Effector CD8-positive, alpha-beta T cell (primary cell): ENCODE measurements at places on chromosomes 5 and 9.
A peak's percentile ranks its signal among the peaks of the same experiment; 100 is the strongest.

GRCh38 chr5:141040771-141041426 lies 10.3 kb upstream of the PCDHB1 start:
- DNase-seq, result peak; percentile 2

- no peak for DNase-seq
Observed at GRCh38 chr5:16957304-16958196, 21.5 kb upstream of the MYO10 start.

- peak; percentile 21 for DNase-seq
Observed at GRCh38 chr5:40834391-40834848, 602 bp downstream of the RPL37 start.

DNA sequence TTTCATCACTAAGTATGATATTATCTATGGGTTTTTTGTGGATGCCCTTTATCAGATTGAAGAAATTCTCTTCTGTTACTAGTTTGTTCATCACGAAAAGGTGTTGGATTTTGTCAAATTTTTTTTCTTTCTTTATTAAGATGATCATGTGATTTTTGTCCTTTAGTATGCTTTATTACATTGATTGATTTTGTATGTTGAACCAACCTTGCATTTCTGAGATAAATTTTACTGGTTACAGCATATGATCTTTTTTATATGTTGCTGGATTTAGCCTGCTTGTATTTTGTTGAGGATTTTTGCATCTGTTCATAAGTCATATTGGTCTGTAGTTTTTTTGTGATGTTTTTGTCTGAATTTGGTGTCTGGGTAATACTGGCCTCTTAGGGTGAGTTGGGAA lies 42.8 kb downstream of the RAD23B start:
- DNase-seq, result no peak

GRCh38 chr9:72313507-72313906 lies 51.5 kb downstream of the ZFAND5 start:
- no peak for DNase-seq

DNA sequence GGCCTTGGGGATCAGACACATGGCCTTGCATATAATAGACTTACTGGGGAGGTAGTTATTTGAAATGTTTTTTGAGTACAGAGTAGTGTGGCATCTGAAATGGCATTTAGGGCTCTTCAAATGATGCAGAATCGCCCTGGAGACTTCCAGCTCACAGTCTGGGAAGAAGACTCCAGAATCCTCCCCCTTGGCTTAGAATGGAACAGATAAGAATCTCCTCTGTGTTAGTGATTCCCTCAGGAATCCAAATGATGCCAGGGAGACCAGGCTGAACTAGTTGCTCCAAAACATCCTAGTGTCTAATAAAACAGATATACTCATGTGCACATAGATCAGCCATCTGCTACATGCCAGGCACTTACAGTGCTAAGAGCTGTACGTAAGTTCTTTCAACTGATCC lies 38.6 kb upstream of the SMC5 start:
- DNase-seq, result no peak

DNA sequence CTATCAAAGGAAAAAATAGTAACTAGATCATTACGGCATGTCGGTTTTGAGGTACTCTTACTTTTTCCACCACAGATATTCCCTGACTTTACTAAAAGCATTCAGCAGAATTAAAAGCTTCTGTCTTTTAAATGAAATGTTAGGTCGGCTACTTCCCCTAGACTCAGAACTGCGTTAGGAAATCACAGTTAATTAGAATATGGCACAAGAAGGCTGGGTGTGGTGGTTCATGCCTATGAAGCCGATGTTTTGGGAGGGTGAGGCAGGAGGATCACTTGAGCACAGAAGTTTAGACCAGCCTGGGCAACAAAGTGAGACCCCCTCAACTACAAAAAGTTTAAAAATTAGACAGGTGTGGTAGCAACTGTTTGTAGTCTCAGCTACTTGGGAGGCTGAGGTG lies 24.4 kb downstream of the CEMIP2 start:
- DNase-seq, result no peak

- no peak for DNase-seq
Observed at GRCh38 chr9:5850724-5851122, 17.8 kb upstream of the ERMP1 start.
